ENCODE measurements at places on chromosomes 5 and 9.

- DNase-seq: no peak
Measured at GRCh38 chr5:58444805-58445204, 15.1 kb downstream of the PLK2 start.

DNA sequence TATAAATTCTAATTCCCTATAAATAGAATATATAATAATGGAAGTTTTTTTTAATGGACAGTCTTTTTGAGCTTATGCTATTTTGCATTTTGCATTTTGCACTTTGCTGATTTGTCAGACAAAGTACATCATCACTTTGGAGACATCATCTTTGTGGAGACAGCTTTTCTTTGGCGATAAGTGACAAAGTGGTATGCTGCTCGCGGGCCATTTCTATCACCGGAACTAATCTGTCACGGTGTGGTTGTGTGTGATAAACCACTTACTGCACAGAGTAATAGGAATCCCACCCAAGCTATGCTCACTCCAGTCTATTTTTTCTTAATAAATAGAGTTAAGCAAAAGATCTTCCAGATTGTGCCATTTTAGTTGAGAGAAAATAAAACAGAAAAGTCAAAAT, 133.1 kb downstream of the MACIR start:
- DNase-seq: no peak

DNA sequence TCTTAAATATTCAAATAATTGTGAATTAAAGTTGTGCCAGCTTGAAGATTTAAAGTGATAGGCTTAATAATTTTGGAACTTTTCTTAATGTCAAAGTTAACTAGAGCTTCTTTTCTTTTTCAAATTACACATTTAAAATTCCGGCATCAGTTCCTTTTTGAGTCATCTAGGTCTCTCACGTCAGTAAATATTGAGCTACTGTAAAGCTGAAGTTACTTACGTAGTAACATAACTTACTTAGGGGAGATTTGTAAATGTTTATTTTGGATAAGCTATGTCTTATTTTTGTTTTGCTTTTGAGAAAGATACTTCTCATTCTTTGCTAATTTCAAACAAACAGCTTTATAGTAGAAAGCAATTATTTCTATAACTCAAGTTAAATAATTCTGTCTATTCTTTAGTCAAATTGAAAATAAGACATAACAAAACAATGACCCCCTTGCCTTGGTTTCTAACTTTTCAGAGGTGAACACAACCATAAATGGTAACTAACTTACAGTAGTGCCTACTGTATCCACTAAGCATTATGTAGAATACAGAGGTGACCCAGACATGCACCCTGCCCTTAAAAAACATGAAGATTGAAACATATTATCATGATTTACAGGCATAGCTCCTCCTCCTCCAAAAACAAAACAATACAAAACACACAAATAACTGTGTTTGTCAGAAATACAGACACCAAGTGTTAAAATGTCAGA, 29.8 kb downstream of the CD274 start:
- DNase-seq: no peak

- DNase-seq: no peak
Measured at GRCh38 chr5:90930756-90931431, 372.3 kb downstream of the ADGRV1 start.

DNA sequence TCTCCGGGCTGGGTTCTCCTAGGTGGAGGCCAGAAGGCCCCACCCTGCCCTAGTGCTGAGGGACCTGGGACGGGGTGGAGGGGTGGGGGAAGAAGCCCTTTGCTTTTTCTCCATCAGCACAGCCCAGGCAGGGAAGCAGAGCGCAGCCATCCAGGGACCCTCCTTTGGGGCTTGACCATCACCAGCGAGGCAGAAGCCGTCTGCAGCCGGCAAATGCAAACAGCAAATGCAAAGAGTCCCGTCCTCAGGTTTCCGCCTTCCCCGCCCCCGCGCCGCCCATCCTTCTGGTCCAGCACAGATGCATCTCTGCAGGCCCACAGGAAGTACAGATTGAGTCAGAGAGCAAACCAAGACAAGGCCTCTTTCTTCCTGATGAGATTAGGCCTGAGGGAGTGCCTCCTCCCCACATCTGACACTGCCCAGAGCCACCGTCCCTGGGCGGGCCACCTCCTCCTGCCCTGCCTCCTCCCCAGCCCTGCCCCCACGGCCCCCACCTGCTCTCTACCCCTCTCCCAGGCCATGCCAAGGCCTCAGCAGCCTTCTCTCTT, 23.4 kb downstream of the CORO2A start:
- peak; percentile 11 for DNase-seq

DNA sequence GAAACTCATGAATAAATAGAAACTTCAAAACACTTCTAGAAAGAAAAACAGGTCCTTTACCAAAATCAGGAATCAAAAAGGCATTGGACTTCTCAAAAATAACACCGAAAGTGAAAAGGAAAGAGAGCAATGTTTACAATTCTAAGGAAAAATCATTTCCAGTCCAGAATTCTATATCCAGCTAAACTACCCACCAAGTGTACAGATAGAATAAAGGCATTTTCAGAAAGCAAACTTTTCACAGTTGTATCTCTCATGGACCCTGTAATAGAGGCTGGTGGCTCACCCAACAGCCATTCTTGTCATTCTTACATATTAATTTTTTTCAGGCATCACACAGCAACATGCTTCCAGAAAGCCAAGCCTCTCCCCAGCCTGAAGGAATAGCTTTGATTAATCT, 63.7 kb downstream of the FOXD1 start:
- DNase-seq: no peak

DNA sequence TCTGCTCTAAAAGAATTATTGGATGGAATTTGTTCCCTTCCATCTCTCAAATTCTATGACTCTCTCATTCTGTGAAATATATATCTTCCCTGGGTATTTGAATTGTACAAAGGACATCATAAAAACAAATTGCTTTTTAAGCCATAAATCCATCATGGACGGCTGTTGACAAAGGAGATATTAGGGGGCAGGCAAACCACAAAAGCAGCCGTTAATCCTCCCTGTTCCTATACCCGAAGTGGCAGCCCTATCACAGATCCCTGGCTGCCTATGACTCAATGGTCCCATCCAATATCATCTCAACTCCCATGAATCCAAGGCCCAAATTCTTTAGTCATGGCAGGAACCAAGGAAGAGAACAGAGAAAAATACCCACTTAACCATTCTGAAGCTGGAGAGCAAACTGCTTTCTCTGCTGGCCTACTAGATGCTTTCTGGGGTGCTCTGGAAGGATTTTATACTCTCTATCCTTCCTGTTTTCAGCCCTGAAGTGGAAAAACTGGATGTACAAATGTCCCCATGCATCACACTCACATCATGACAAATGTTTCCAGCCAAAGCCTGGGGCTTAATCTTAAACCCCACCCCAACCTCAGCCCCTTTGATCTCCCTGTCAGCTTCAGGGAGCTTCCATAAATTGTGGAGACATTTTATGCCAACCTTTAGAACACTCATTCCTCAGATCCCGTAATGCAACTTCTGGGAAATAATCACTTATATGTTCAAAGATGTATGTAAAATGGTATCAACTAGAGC, 59.5 kb downstream of the FAM114A2 start:
- no peak for DNase-seq

- no peak for DNase-seq
Measured at GRCh38 chr9:21228122-21228521, at the start of gene IFNA17. IFNA17 (minus strand) TSS chr9:21228222; CDS start chr9:21228173, 49 bp downstream.
